ENCODE measurements at places on chromosomes 4 and X.

DNA sequence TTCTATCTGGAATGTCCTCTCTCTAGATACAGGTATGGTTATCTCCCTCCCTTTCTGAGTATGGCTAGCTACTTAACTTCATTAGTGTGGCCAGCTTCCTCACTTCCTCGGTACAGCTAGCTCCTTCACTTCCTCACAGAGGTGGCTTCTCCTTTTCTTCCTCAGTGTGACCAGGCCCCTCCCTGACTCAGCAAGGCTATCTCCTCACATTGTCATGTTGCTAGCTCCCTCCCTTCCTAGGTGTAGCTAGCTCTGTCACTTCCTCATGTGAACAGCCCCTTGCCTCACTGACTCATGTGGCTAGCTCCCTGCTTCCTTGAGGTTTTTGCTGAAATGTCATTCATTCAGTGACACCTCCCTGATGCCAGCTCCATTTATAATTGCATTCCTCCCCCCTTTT lies 67.3 kb upstream of the DDIT4L start:
- DNase-seq, result no peak

DNA sequence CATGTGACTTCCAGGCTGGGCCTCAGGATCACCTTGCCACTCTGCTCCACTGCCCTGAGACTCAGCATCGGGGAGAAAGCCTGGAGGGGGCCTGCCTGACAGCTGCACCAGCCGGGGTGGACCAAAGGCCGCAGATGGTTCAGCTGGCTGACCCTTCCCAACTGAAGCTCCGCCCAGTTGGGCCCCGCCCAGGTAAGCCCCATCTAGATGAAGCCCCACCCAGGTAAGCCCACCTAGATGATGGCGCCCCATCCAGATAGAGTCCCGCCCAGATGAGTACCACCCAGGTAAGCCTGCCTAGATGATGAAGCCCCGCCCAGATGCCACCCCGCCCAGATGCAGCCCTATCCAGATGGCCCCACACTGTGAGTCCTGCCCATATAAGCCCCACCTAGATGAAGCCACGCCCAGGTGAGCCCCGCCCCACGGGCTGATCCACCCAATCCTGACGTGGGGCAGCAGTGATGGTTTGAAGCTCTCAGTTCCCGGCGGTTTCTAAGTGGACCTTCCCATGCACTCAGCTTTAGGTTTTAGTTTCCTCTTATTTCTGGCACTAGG lies 10.0 kb downstream of the ZFYVE28 start:
- no peak for DNase-seq

DNA sequence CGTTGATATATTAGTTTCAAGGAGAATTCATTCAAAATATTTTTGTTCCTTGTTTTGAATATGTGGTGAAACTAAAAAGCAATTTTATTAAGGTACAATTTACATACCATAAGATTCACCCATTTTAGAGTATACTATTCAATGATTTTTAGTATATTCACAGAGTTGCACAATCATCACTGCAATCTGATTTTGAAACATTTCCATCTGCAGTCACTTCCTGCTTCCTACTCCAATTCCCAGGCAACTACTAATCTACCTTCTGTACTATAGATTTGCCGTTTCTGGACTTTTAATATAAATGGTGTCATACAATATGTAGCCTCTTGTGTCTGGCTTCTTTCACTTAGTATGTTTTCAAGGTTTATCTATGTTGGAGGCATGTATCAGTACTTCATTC lies 71.3 kb downstream of the SLC9A7 start:
- no peak for DNase-seq

GRCh38 chr4:43452948-43453347 lies 560.4 kb downstream of the GRXCR1 start:
- DNase-seq, result no peak

GRCh38 chr4:41285864-41286235 lies 29.1 kb downstream of the UCHL1 start:
- no peak for DNase-seq

DNA sequence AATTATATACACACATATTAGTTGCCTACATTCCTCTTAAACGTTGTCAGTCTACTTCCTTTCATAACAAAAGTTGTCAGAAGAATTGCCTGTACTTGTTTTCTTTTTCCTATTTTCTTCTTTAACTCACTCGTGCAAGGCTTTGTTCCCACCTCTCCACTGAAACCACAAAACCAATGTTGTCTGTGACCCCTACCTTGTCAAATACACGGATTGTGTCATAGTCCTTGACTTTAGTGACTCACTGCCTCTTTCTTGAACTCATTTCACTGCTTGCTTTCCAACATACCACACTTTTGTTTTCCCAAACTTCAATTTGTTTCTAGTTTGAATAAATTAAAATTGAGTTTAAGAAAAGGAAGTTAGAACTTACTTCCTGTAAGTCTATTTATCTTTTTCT lies 283.9 kb upstream of the AGA start:
- DNase-seq, result no peak

- no peak for DNase-seq
Measured at GRCh38 chrX:47278691-47279090, 45.9 kb downstream of the USP11 start.
